Activated gamma-delta T cell treated with Interleukin-2 at 50 U/mL for 16 hours (primary cell): ENCODE measurements at places on chromosomes 13 and 19.
A peak's percentile ranks its signal among the peaks of the same experiment; 100 is the strongest.

GRCh38 chr13:46303742-46304385 is 83.2 kb downstream of the RUBCNL start:
- no peak for DNase-seq

GRCh38 chr13:107531816-107532215 is 683.5 kb downstream of the LIG4 start:
- no peak for DNase-seq

- DNase-seq, result peak; percentile 65
These were observed 3.1 kb downstream of the KISS1R start for GRCh38 chr19:920051-920864.

DNA sequence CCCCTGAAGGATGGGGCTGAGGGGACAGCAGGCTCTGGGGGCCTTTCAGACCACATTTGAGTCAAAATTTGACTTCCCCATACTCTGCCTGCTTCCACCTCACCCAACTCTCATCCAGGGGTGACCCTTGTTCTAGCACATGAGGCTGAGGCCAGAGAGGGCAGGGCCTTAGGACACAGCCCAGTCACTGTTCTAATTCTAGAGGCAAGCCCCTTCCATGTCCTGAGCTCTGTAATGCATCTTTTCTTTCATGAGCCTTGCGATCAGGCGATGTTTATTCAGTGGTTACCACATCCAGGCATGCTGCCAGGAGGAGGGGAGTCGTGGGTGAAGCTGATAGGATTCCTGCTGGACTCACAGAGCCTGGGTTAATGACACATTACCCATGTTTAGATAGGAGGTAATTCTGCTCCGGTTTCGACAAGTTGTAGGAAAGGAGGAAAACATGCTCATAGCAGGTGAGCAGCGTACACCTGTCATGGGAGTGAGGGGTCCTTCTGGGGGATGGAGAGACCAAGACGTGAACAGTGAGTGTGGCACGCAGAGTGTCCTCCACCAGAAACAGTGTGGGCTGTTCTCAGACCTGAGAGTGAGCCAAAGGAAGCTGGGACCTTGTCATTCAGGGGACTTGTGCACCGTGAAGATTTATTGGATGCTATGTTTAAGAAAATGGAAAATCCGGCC is 9.3 kb downstream of the RPS9 start:
- no peak for DNase-seq

DNA sequence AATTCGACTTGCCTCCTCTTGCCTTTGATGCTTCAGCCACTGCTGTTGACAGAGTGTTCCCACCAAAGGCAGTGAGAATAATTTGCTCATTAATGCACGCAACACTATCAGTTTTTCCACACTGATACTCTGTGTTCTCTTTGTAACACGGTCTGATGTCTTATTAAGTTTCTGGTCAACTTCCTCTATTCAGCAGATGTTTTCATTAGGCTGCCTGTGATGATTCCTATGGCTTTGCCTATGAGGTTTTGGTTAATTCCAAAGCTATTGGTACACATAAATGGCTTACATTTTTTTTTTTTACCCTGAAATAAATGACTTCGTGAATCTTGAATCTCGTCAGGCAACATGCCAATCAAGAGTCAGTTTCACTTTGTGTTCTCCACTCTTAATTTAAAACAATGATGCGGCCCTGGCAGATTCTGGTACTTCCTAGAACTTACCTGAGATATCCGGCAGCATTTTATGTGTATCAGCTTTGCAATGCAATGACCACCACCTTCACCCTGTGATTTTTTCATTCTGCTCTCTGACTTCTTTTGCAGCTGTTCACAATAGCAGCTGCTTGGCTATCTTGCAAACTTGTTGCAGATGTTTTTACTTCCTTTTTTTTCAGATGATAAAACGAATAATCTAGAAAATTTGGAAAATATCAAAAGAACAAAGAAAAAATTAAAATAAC is 27.5 kb upstream of the KL start:
- DNase-seq, result no peak

DNA sequence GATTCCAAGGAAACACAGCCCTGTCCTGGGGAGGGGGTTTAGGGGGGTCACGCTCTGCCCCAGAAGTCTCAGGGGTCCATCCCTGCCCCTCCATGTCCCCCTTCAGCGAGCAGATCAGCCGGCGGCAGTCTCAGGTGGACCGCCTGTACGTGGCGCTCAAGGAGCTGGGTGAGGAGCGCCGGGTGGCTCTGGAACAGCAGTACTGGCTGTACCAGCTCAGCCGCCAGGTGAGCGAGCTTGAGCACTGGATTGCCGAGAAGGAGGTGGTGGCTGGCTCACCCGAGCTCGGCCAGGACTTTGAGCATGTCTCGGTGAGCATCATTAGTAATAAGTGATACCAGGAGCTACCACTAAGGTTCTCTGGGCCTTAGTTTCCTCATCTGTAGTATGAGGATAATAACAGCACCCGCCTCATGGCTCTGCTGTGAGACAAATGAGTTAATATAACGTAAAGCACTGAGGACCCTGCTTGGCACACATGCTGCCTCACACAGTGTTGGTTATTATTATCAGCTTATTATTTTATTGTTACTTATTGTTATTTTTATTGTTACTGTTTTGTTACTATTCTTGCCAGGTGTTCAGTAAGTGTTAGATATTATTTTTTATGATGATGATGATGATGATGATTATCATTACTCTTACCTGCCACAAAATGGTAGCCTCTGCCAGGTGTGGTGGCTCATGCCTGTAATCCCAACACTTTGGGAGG is 20.5 kb upstream of the SHKBP1 start:
- no peak for DNase-seq

DNA sequence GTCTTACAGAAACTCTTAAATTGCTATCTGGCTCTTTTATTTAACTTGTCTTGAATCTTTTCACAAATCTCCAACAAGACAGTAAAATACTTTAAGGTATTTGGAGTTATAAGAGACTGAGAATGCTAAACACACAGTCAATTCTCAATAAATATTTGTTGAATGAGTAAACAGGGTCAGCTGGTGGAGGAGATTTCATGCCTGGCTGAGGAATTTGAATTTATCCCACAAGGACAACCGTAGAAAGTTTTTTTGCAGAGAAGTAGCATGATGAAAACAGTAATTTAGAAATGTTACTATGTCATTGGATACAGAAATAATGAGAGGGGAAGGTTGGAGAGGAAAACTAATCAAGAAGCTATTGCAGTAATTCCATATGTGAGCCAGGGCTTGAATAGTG is 1223.7 kb downstream of the PCDH17 start:
- DNase-seq, result no peak

DNA sequence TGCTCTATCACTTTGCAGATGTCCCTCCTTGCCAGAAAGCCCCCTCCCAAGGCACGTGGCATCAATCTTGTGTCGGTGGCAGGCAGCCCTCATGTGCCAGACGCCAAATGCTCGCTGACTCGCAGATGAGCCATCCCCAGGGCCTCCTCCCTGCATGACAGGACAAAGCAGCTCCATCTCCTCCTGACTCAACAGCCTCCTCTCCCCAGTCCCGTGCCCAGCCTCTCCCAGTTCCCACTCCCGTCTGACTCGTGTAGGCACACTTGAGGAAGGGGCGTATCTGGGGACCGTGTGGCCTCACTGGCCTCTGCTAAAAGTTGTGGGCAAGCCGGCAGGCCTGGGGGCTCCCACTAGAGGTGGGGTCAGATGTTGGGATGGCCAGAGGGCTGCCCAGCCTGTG is 133.6 kb downstream of the STK24 start:
- DNase-seq, result no peak

DNA sequence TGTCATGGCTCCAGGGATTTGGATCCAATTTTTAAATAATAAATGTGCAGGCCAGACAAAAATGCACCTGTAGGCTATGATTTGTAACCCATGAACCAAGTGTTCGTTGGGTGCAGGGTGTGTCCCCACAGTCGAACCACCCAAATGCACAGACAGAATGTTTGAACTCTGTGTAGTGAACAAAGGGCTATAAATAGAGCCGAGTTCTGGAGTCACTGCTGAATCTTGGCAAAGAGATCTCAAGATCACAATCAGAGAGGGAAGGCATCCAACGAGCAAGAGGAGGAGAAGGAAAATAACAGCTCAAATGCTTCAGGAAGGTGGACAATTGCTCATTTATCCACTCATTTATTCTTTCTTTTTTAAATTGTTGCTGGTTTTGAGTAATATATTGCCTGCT is 547.9 kb downstream of the FGF9 start:
- no peak for DNase-seq

DNA sequence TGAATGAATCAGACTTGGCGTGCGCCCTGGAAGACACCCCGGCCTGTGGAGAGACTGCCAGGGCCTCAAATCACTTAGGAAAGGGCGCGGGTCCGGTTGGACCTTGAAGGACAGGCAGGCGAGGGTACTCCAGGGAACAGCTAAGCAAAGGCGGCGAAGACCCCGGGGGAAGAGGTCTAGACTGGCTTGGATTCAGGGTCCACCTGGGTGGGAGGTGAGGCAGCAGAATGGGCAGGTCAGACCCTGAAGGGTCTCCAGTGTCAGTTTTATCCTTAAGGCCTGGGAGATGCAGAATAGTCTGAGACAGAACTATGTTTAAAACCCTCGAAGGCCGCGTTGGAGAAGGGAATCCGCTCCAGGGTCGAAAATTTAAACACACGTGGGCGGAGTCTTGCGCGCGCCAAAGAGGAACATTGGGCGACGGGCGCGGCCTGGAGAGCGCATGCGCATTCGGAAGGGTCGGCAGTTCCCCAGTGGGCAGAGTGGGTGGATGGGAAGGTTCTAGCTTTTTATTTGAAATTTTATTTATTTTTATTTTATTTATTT is 567 bp upstream of the SMG9 start:
- peak; percentile 72 for DNase-seq

DNA sequence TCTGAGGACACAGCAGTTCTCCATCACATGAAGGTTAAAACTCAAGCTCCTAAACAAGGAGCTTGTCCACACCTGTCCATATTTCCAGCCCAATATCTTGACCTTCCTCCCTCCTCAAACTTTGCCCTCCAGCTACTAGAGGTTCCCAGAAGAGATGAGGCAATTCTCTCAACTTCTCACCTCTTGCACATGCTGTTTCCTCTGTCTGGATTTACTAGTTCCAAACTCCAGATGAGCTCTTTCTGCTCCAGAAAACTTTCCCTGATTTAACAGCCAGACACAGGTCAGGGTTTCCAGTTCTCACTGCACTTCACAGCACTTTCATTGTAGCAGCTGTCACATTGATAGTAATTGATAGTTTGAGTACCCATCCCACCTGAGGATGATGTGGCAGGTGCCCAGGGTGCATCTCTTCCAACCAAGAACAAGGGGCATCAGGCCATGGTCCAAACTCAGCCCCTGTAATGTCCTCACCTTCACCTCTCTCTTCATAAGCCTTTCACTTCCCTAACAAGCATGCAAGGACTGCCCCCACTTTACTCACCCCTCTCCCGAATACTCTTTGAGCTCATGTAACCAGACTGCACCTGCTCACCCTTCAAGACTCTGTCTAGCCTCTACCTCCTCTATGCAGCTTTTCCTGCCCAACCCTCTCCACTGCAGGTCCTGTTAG is 3.0 kb upstream of the WDFY2 start:
- DNase-seq, result no peak

- DNase-seq, result no peak
These were observed 31.6 kb downstream of the MTRF1 start for GRCh38 chr13:41231786-41232185.

- DNase-seq, result no peak
These were observed 2.4 kb downstream of the LRFN3 start for GRCh38 chr19:35938282-35939224.

DNA sequence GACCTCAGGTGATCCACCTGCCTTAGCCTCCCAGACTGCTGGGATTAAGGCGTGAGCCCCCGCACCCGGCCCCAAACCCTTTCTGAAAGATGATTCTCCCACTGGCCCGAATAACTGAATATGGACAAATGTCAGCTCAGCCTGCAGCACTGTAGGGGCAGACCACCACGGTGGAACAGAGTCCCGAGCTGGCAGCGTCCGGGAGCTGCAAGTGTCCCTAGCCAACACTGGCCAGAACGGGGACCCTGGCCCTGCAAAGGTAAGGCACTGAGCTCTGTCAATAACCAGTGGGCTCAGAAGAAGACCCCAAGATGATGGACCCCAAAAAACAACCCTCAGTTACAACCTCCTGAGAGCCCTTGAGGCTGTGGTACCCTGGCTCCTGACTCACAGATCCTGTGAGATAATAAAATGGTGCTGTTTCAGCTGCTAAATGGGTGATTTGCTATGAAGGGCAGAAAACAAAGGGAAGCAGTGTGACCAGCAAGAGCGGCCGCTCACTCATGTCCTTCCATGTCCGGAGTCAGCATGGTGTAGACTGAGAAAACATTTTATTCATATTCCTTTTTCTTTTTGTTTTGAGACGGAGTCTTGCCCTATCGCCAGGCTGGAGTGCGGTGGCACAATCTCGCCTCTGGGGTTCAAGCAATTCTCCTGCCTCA is 1.6 kb downstream of the LSM7 start:
- no peak for DNase-seq

DNA sequence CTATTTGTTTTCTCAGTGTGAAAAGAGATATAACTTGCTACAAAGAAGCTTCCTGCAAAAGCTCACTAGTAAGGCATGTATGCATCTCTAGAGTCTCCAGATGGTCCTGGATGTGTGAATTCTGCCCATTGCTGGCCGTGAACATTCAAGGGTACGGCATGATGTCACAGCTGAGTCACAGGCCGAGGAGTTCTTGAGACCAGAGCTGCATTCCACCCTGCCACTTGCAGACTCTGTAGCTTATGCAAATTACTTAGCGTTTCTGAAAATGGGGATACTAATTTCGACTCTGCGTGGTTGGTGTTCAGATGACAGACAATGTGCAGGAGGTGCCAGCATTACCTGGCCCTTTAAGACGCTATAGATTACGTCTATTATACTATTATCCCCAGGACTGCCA is 470.7 kb downstream of the ZNF536 start:
- DNase-seq, result no peak
